Activated T-cell treated with anti-CD3 and anti-CD28 coated beads for 24 hours (primary cell): ENCODE measurements at places on chromosomes 6 and 20.

DNA sequence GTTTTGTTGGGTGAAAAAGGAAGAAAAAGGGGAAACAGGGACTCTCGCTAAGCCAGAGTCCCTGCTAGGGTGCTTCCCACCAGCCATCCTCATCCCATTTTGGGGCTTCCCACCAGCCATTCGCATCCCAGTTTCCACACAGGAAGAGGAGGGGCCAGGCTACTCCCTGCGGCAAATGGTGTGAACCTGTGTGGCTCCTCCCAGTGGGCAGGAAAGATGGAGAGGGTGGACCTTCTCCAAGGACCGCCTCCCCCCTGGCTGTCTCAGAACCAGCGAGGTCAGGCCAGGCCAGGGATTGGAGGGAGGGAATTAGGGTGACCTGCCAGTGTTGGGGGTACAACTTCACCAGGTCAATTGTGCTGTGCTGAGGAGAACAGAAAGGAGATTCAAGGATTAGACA lies 326.9 kb downstream of the PACRG start:
- DNase-seq, result no peak

GRCh38 chr20:17643531-17644188 lies 38.4 kb downstream of the RRBP1 start:
- no peak for DNase-seq

- no peak for DNase-seq
Measured at GRCh38 chr6:47163536-47163935, 121.4 kb upstream of the ADGRF1 start.

DNA sequence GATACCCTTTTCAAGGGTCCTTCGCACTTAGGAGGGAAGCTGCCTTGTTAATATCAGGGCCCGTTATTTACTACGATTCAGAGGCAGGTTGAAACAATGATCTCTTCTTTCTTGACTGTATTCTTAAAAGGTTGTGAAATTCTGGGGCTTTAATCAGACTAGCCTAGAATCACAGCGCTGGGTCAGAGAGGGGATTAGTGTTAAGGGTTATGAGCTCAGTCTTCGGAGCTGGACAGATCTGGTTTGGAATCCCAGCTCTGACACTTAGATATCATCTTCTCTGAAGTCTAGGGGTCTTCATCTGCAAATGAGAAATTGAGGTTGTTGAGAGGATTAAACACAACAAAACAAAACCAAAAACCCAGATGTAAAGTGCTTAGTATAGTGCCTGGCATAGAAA lies 77.4 kb downstream of the CD83 start:
- DNase-seq, result no peak

DNA sequence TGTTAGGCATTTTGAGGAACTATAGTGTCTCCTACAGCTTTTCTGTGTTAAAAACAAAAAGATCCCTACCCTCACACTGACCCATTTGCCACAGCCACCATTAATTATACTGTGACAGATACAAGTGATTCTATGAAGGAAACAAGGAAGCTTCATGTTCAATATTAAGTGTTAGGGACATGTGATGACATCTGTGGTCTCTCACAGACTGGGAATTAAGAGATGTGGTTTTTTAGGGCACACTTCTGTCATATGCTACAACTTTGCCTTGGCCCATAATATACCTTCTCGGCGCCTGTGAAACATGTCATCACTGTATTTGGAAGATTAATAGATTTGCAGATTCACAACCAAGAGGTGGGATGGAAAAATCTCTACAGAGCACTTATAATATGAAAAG lies 102.9 kb upstream of the TCF21 start:
- no peak for DNase-seq

DNA sequence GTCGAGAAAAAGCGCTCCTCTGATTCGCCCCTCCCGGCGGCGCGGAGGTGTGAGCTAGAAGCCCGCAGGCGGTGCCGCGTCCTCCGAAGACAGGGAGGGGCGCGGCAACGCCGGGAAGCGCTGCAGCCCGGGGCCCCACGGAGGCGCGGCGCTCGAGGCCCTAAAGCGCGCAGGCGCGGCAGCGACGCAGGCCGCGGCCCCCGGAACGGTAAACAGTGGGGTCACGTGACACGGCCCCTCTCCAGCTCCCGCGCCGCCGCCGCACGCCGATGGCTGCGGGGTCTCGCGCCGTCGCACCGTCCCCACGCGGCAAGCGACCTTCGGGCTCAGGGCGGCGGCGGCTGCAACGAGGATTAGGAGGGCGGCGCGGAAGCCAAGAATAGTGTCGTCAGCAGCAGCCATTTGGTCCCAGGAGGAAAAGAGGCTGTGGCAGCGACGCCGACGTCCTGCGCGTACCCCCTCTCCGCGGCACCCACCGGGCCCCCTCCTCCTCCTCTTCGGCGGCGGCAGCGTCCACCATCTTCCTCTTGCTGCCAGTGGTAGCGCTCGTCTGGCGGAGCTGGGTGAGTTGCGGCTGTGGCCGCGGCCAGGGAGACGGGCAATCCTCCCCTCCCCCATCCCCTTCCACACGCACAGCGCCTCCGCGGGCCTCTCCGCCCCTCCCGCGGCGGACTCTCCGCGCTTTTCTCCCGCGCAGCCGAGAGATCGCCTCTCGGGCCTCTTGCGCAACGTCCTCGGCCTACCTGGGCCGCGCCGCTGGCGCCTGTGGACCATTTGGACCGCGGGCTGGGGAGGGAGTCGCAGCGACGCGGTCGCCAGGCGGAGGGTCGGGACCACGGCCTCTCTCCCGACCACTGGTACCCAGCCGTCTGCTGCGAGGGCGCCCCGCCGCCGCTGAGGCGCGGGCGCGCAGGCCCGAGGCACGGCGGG lies at the start of gene PHF3:
PHF3 (plus strand) TSS at position 215 of the 930 bp plus-strand sequence. CDS start 10,750 bp downstream, outside the sequence.
- peak; percentile 89 for DNase-seq

GRCh38 chr20:23206061-23206460 lies 119.9 kb upstream of the CD93 start:
- DNase-seq, result no peak

- DNase-seq, result no peak
Measured at GRCh38 chr6:114339706-114340105, 3.1 kb downstream of the HS3ST5 start.

GRCh38 chr20:23407781-23408464 lies 13.4 kb downstream of the NAPB start:
- no peak for DNase-seq

- no peak for DNase-seq
Measured at GRCh38 chr6:168704678-168705077, 263.7 kb downstream of the SMOC2 start.

DNA sequence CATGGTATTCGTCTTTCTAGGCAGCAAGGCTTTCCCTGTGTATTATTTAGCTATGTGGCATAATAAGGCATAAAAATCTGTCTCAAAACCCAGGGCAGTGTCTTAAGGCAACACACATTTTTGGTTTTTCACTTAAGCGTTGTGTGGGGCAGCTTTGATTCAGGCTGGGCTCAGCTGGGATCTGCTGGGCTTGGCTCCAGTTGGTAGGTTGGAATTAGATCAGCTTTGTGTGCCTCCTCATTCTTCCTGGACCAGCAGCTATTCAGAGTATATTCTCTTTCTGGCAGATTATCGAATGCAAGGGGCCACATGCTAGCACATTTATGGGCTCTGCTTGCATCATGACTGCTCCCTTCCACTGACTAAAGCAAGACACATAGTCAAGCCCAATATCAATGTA lies 487.9 kb downstream of the RFPL4B start:
- DNase-seq, result no peak

- no peak for DNase-seq
Measured at GRCh38 chr6:120357447-120357846, 976.8 kb downstream of the TBC1D32 start.

DNA sequence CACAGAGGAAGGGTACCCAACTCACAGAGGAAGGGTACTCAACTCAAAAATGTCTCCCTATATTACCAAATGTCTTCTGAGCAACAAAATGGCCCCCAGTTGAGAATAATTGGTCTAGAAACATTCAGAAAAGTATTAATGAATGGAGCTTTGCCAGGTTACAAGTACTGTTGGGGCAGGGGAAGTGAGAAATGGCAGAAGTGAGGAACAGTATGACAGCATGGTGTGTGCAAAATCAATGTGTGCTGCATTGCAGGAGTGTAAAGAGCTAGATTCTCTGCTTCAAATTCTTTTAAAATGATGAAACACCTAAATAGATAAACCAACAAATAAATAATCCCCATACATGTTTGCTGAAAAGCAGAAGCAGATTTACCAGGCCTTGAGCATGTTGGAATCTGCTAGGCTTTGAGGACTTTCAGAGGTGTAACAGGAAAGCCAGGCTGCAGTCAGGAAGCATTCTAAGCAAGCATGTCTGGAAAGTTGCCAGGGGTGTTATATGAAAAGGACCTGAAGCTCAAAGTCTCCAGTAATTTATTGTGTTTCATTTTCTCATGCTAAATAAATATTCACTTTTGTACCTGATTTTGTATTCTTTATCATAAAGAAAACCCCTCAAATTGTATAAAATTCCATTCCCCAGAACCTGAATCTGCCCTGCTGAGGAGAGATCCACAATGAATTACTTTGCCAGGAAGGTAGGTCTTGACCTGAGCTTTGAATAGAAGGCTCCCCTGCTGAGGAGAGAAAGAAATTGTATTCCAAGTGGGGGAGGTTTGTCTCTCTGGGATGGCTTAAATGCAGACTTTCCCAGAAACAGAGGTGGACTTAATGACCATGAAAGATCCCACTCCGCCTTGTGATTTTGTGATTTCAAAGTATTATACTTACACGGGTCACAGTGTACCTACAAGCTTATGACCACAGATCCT lies 265.0 kb upstream of the MARCKS start:
- no peak for DNase-seq

- no peak for DNase-seq
Measured at GRCh38 chr20:60960500-60960899, 291.6 kb upstream of the CDH4 start.

DNA sequence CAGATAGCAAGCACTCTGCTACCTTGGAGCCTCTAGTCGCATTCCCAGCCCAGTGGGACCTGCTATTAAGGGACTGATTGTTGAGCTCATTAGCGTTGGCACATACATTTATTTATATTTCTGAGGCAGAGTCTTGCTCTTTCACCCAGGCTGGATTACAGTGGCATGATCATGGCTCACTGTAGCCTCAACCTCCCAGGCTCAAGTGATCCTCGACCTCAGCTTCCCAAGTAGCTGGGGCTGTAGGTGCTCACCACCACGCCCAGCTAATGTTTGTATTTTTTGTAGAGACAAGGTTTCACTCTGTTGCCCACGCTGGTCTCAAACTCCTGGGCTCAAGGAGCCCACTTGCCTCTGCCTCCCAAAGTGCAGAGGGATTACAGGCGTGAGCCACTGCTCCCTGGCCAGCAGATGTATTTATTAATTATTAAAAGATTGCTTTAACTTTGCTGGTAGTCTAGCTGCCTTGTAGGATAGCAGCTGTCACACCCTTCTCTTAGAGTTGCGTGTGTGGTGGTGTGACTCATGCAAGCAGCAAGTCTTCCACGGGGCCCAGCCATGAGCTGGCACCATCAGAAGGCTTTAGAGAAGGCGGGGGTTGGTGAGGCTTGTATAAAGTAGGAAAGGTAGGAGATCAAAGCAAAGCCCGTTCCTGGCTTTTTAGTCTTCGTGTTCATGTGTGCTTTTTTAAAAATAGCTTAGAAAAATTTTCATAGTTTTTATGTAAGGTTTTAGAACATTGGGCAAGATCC lies 16.5 kb downstream of the ACTR5 start:
- DNase-seq, result peak; percentile 60

DNA sequence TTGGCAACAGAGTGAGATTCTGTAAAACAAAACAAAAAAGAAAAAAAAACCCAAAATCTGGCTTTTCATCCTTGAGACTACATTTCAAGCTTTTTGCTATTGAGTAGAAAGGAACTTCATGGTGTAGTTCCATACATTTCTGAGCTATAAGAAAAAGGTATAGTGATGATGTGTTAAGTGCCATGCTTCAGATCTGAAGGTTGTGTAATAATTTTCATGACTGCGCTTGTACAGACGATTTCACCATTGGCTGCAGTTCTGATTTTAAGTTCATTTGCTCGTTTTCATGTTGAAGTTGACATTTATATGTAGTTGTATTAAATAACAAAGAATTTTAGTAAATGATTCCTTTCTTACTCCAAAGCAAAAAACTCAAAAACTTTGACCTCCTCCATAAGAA lies 247.6 kb downstream of the ARID1B start:
- DNase-seq, result no peak

- DNase-seq, result no peak
Measured at GRCh38 chr20:60950561-60950960, 301.5 kb upstream of the CDH4 start.

DNA sequence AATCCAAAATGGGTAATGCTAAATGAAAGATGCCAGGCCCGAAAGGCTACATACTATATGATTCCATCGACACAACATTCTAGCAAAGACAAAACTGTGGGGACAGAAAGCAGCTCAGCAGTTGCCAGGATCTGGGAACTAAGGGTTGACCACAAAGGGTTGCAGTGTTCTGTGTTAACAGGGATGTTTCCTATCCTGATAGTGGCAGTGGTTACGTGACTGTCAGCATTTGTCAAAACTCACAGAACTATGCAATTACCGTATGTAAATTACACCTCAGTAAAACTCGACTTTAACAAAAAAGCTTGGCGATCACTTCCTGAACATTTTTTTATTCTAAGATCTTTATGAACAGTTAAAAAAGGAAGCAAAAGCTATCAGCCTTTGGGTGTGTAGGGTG lies 83.9 kb downstream of the BANF2 start:
- DNase-seq, result no peak

DNA sequence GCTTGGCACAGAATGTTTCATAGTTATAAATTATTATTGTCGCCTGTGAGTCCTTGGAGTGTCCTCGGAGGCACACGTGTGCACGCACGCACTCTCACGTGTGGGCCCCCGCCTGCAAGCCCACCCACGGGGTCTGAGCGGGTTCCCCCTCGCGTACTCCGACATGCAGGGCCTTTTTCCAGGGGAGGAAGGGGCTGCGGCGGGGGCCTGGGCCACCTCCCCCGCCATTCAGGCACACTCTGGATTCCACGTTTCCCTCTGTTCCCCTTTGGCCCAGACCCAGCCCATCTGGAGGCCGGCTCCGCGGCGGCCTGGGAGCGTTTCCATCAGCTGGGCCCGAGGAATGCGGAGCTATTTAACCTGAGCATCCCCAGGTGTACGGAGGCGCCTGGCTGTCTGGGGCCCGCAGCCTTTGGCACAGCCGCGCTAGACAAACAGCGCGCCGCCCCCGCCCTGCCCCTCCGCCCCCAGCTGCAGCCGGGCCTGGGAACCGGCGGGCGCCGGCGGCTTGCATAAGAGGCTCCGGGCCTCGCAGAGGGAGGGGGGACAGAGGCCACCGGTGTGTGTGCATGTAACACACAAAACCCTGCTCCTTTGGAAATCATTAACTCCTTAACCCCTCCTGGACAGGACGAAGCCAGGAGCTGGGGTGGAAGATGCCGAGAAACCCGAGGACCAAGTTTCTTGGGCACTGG lies 3.3 kb downstream of the ID1 start:
- no peak for DNase-seq

GRCh38 chr6:496649-497048 lies 105.1 kb downstream of the IRF4 start:
- DNase-seq, result no peak
